ENCODE measurements at places on chromosomes 3 and 15. TPM values are rescaled to one million over a fixed set of nuclear protein-coding genes. Genes with fewer than 3 reads are reported as not detected.

GRCh38 chr15:90873998-90874605, 5.7 kb downstream of the FURIN start:
- no peak for DNase-seq

DNA sequence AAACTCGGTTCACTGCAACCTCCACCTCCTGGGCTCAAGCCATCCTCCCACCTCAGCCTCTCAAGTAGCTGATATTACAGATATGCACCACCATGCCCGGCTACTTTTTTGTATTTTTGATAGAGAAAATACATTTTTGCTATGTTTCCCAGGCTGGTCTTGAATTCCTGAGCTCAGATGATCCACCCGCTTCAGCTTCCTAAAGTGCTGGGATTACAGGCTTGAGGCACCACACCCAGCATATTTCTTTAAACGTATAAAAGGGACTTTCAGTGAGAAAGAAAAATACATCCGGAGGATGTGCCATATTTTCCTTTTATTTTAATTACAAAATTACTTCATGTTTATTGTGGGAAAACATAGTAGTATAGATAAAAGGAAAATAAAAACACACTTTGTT, 55.2 kb downstream of the RPL39L start:
- DNase-seq = no peak

DNA sequence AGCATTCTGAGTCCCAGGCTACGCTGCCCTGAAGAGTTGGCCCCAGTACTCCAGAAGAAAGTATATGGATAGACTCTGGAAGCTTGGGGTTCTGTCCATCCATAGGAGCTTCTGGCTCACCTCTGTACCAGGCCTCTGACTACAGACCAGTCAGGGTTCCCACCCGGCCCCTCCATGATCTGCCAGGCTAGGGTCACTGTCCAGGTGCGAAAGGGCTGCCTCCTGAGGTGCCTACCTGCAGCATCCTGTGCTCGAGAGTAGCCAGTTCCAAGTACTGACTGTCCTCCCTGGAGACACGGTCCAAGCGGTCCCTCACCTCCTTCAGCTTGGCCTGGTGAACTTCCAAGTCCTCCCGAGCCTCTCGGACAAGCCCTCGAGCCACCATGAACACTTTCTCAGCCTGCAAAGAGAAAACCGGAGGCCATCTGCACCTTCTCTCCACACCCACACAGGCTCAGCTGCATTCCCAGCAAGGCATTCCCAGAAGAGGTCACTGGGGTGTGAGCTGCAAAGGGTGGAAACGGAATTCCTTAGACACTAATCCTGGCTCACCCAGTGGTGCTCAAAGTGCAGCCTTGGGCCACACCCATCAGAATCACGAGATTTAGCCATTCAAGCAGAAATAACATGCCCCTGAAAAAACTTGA, 3.7 kb upstream of the PLXNB1 start:
- peak; percentile 83 for DNase-seq

GRCh38 chr3:113659101-113659541, 37.3 kb downstream of the USF3 start:
- DNase-seq = no peak

- DNase-seq = no peak
These were observed 520.1 kb downstream of the ROBO1 start for GRCh38 chr3:79247725-79248043.

The C3orf85 gene
- total RNA-seq = not detected

The CAPN3 gene
- total RNA-seq = 11.8 TPM
